ENCODE measurements at places on chromosomes 7 and 10. TPM values are rescaled to one million over a fixed set of nuclear protein-coding genes. Genes with fewer than 3 reads are reported as not detected.
A peak's percentile ranks its signal among the peaks of the same experiment; 100 is the strongest.

RAB19 gene
- total RNA-seq = 1.2 TPM

ZFAND4 gene
- total RNA-seq = 15.8 TPM

GNAT3 gene
- total RNA-seq = not detected

NKX1-2 gene
- not detected for total RNA-seq

GRCh38 chr7:19991936-19992335, 218.5 kb upstream of the TMEM196 start:
- H3K27me3 ChIP-seq = no peaks in the 10 kb centered on the region
- H3K4me1 ChIP-seq = no peaks in the 10 kb centered on the region
- DNase-seq = no peak
- H3K36me3 ChIP-seq = no peaks in the 10 kb centered on the region

- no peak overlapping the region for H3K27ac ChIP-seq
- peaks cover 25% of the 10 kb centered on the region for H3K36me3 ChIP-seq
- DNase-seq = no peak
Observed at GRCh38 chr10:74072503-74072902, 74.6 kb downstream of the VCL start.

DNA sequence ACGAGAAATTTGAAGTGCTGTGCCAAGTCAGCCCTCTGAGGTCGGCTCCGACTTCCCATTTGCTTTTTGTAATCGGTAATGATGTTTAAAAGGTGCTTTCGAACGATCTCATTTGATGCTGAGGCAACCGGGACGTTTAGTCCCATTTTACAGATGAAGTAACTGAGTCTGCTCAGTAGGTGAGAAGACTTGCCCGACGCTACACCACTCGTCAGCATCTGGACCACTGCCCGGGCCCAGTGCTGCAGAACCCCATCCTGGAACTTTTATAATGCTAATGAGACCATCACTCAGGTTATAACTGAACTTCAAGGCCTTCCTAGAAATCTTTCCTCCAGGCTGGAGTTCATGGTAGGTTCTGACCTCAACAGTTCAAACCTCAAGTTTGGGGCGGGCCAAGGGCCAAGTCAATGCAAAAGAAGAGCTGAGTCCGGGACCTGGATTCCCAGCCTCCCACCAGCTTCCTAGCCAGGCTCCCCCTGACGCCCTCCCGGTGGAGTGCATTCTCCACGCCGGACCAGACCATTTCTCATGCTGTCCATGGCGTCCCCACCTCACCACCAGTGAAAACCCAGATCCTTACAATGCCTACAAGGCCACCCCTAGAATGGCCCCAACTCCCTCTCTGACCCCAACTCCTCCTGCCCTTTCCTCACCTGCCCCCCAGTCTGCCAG, 699 bp upstream of the PDLIM1 start:
- H3K4me3 ChIP-seq = peak overlapping the region; percentile 90
- H3K4me1 ChIP-seq = peaks cover 59% of the 10 kb centered on the region
- no peaks in the 10 kb centered on the region for H3K27me3 ChIP-seq
- no peaks in the 10 kb centered on the region for H3K36me3 ChIP-seq
- peak overlapping the region; percentile 93 for H3K27ac ChIP-seq

DNA sequence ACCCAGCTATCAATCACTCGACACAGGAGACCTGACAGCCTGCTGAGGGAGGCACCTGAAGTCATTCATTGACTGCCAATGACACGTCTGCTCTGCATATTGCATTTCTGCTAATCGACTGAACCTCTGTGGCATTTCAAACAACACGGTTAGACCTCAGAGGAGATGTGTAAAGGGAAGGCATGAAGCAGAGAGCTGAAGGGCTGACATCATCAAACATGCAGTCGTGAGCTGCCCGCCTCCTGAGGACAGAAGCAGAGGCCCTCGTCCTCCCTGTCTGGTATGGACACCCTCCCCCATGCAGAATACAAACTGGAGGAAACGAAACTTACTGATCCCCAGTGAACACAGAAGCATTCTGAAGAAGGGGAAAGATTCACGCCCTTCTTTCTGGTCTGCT, 462.6 kb upstream of the MGMT start:
- H3K4me1 ChIP-seq = no peaks in the 10 kb centered on the region
- no peaks in the 10 kb centered on the region for H3K36me3 ChIP-seq
- H3K27ac ChIP-seq = no peak overlapping the region

Measured in upper lobe of left lung (tissue), 6 donors.